Ureter (tissue), 1 donor: ENCODE measurements at places on chromosomes 4 and X.

- DNase-seq, result no peak
Observed at GRCh38 chr4:86957215-86957614, 22.4 kb downstream of the AFF1 start.

DNA sequence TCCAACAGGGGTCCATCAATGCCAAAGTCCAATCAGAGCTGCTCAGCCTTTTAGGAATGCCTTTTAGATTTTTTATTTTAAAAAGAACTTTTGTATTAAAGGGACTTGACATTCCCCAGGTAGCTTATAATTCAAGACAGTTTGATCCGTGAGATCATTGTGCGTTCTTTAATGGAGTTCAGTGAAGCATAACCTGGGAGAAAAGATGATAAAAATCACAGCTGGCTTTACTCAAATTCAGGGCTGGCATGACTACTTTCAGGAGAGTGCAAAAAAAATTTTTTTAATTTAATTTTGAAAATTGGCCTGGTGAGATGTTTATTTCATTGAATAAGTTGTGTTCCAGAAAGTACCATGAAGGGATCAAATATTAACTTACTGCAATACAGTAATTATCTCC, 118.2 kb downstream of the VCX2 start:
- DNase-seq, result no peak

- no peak for DNase-seq
Observed at GRCh38 chr4:48706736-48707135, 73.3 kb downstream of the FRYL start.

- no peak for DNase-seq
Observed at GRCh38 chr4:3257556-3258482, 8.9 kb downstream of the MSANTD1 start.

- no peak for DNase-seq
Observed at GRCh38 chr4:120723986-120724385, 198.5 kb downstream of the PRDM5 start.

DNA sequence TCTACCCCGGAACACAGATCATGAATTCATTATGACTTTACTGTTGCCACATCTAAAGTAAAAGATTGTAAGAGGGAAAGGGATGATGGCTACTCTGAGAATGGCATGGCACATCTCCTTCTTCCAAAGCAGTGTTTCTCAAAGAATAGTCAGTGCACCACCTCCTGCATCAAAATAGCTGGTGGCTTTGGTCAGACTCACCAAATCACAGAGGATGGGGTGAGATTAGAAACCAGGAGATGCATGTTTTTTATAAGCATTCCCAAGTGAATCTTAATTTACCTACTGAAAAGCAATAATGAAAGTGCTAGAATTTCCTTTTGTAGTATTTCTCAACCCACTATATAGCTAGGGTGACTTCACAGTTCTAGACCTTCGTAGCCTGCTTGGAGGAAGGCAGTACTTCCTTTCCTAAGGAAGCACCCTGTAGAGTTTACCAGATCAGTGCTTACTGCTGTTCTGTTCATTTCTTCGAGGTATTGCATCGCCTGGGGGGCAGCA, 340.8 kb upstream of the KLF3 start:
- DNase-seq, result no peak
